ENCODE measurements at places on chromosomes 5 and 9.
A peak's percentile ranks its signal among the peaks of the same experiment; 100 is the strongest.

- no peak overlapping the region for H3K4me3 ChIP-seq
- no peaks in the 10 kb centered on the region for H3K27me3 ChIP-seq
- H3K4me1 ChIP-seq, result no peaks in the 10 kb centered on the region
- H3K36me3 ChIP-seq, result no peaks in the 10 kb centered on the region
Measured at GRCh38 chr5:169356811-169357210, 55.9 kb upstream of the SLIT3 start.

DNA sequence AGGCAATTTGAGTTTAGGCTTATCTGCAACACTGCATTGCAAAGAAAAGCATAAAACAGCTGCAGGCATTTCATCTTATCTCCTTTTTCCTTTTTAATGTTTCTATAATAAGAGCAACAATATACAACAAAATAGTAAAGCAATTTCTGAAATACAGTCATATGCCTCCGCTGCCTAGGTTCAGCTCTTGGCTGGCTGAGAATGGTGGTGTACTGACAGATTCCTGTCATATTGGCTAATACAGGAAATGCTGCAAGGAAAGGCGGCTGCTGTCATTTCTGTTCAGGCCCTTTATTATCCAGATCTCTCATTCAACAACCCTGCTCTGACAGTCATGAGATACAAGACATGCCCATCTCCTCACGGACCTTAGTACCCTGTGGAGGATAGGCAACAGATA, 677.0 kb downstream of the TAF11L14 start:
- no peak for DNase-seq
- no peaks in the 10 kb centered on the region for H3K4me1 ChIP-seq
- no peaks in the 10 kb centered on the region for H3K27me3 ChIP-seq

- no peak overlapping the region for H3K4me3 ChIP-seq
- H3K27me3 ChIP-seq, result no peaks in the 10 kb centered on the region
- no peaks in the 10 kb centered on the region for H3K4me1 ChIP-seq
- DNase-seq, result no peak
- H3K27ac ChIP-seq, result no peak overlapping the region
Measured at GRCh38 chr5:17492770-17493169, 5.3 kb upstream of the TAF11L2 start.

GRCh38 chr9:93669958-93670207, 93.5 kb downstream of the PHF2 start:
- no peaks in the 10 kb centered on the region for H3K36me3 ChIP-seq
- H3K4me1 ChIP-seq, result peaks cover 11% of the 10 kb centered on the region
- no peak overlapping the region for H3K27ac ChIP-seq

- no peak overlapping the region for H3K4me3 ChIP-seq
- no peak overlapping the region for H3K27ac ChIP-seq
- no peaks in the 10 kb centered on the region for H3K27me3 ChIP-seq
- no peaks in the 10 kb centered on the region for H3K36me3 ChIP-seq
- H3K4me1 ChIP-seq, result peaks cover 2% of the 10 kb centered on the region
Measured at GRCh38 chr9:21690561-21690960, 111.9 kb upstream of the MTAP start.

GRCh38 chr5:83227611-83228010, 150.3 kb downstream of the XRCC4 start:
- no peaks in the 10 kb centered on the region for H3K36me3 ChIP-seq
- DNase-seq, result no peak
- no peak overlapping the region for H3K27ac ChIP-seq
- no peaks in the 10 kb centered on the region for H3K27me3 ChIP-seq
- H3K4me3 ChIP-seq, result no peak overlapping the region

GRCh38 chr5:53969176-53969730, 341.1 kb downstream of the ARL15 start:
- no peaks in the 10 kb centered on the region for H3K4me1 ChIP-seq
- H3K27me3 ChIP-seq, result no peaks in the 10 kb centered on the region
- H3K27ac ChIP-seq, result no peak overlapping the region
- no peak overlapping the region for H3K4me3 ChIP-seq
- DNase-seq, result no peak

GRCh38 chr5:166192696-166193095, 2098.7 kb upstream of the WWC1 start:
- no peaks in the 10 kb centered on the region for H3K27me3 ChIP-seq
- H3K4me3 ChIP-seq, result no peak overlapping the region
- no peaks in the 10 kb centered on the region for H3K4me1 ChIP-seq
- H3K36me3 ChIP-seq, result no peaks in the 10 kb centered on the region

- H3K27ac ChIP-seq, result no peak overlapping the region
- DNase-seq, result no peak
Measured at GRCh38 chr9:30075022-30075421, 2309.4 kb upstream of the ACO1 start.

DNA sequence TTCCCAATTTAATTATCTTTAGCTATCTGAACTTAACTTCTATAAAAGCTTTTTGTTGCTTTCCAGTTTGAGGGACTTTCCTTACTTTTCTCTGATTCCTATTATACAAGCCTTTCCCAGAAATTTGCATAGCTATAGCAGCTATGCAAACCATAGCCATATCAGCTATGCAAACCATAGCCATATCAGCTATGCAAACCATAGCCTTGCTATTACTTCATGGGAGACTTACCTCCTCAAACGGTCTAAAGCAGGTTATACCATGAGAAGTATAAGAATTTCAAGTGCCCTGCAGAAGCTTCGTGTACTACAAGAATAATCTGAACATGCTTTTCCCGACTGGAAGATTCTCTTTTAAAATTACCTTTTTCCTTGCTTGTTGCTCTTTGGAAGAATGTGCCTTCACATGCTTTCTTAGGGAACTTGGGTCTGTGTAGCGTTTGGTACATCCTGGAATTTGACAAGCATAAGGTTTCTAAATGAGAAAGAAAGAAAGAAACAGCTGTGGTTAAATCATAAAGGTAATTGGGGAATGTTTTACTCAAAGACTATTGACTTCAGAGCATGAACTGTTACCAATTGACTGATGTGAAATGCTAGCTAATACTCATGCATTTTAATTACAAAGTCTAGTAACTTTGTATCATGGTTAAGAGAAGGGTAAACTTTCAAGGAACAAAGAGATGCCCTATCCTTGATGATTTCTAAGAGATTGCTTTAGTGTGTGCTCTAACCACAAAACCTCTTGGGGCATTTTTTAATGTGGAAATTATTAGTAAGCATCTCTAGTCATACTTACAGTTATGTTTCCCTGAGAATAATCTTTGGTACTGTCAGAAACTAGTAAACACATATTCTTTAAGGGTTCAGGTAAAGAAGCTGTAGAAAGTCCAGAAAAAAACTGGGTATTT, 367.6 kb downstream of the GLIS3 start:
- H3K4me3 ChIP-seq, result no peak overlapping the region
- peaks cover 33% of the 10 kb centered on the region for H3K4me1 ChIP-seq
- no peak overlapping the region for H3K27ac ChIP-seq
- H3K27me3 ChIP-seq, result no peaks in the 10 kb centered on the region
- H3K36me3 ChIP-seq, result peaks cover 22% of the 10 kb centered on the region
- no peak for DNase-seq

- H3K4me1 ChIP-seq, result no peaks in the 10 kb centered on the region
- no peak overlapping the region for H3K4me3 ChIP-seq
- no peak overlapping the region for H3K27ac ChIP-seq
- no peaks in the 10 kb centered on the region for H3K27me3 ChIP-seq
Measured at GRCh38 chr9:6671416-6671815, 25.9 kb upstream of the GLDC start.

- no peaks in the 10 kb centered on the region for H3K4me1 ChIP-seq
- H3K36me3 ChIP-seq, result no peaks in the 10 kb centered on the region
- no peaks in the 10 kb centered on the region for H3K27me3 ChIP-seq
Measured at GRCh38 chr5:9263656-9264055, 282.2 kb downstream of the SEMA5A start.

- H3K4me1 ChIP-seq, result peaks cover 41% of the 10 kb centered on the region
- no peaks in the 10 kb centered on the region for H3K27me3 ChIP-seq
- no peaks in the 10 kb centered on the region for H3K36me3 ChIP-seq
- H3K4me3 ChIP-seq, result no peak overlapping the region
Measured at GRCh38 chr5:54004697-54005096, 305.7 kb downstream of the ARL15 start.

DNA sequence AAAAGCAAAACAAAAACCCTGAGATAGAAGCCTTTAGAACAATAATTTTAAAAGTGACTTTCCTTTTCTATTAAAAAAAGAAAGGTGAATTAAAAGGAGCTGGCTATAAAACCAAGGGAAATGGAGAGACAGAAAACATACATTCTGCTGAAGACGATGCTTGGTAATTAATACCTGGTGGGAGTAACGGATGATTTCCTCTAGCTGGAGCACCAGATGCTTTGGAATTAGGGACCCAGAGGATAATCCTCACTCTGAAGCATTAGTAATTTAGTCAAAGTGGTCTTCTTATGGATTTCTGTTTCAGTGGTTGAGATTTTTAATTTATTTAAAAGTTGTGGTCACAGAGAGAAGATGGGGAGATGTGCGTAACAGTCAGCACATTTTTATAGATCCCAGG, 982.5 kb downstream of the TLE4 start:
- no peaks in the 10 kb centered on the region for H3K27me3 ChIP-seq
- peaks cover 21% of the 10 kb centered on the region for H3K4me1 ChIP-seq
- H3K36me3 ChIP-seq, result no peaks in the 10 kb centered on the region
- H3K4me3 ChIP-seq, result no peak overlapping the region
- no peak for DNase-seq

DNA sequence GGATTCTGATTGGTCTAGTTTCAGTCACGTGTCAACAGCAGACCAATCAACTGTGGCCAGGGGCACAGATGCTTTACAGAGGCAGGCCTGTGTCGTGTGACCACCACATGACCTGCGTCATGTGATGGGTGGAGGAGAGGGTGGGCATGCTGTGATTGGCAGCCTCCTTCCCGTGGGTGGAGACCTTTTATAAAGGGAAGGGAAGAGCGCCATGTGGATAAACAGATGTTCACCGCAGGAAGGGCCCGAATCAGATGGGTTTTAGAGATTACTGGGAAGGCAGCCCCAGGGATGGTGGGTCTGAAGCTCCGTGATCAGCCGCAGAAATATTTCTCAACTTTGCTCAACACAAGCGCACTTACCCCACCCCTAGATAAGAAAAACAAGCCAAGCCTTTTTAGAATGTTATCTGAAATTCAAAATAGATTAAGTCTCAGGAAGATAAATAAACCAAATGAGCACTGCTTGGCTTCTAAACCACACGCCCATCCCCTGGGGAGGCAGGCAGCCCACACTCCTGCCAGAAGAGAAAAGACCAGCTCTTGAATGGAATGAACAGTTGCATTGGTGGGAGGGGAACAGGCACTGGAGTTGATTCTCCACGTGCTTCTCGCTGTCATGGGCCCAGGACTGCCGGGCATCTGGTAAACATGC, 43.6 kb downstream of the ROPN1L start:
- H3K4me1 ChIP-seq, result no peaks in the 10 kb centered on the region
- H3K4me3 ChIP-seq, result no peak overlapping the region
- H3K27ac ChIP-seq, result no peak overlapping the region
- H3K36me3 ChIP-seq, result no peaks in the 10 kb centered on the region
- no peak for DNase-seq
- H3K27me3 ChIP-seq, result no peaks in the 10 kb centered on the region

GRCh38 chr5:142845402-142845921, 75.3 kb downstream of the ARHGAP26 start:
- H3K27ac ChIP-seq, result no peak overlapping the region
- no peak overlapping the region for H3K4me3 ChIP-seq
- H3K27me3 ChIP-seq, result no peaks in the 10 kb centered on the region
- no peaks in the 10 kb centered on the region for H3K36me3 ChIP-seq
- DNase-seq, result no peak

DNA sequence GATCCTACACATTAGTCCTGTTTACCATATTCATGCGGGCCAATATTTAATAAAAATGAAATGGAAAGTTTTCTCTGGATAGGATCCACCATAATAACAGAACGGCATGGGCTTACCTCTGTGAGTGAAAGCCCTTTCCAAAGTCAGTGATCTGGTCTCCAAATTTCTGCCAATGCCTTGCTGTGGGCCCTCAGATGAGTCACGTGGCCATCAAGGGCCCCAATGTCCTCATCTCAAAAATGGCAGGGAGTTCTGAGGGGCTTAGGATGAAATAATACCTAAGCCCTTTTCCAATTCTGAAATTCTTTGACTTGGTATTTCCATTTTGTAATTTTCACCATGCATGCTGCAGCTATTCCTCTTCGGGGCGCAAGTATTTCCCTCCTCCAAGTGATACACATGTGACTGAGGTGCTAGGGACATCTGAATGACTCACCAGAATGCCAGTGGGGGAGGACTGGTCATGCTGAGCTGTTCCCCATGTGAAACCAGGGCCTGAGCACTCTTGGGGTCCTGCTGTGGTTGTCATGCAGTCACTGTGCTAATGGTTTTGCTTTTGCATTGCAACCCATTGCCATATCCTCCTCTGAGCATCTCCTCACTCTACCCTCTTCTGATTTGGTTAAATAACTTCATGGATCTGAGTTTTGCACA, 35.0 kb downstream of the ITK start:
- no peak overlapping the region for H3K27ac ChIP-seq
- no peak overlapping the region for H3K4me3 ChIP-seq
- no peaks in the 10 kb centered on the region for H3K27me3 ChIP-seq
- no peaks in the 10 kb centered on the region for H3K36me3 ChIP-seq
- no peak for DNase-seq
- H3K4me1 ChIP-seq, result no peaks in the 10 kb centered on the region

DNA sequence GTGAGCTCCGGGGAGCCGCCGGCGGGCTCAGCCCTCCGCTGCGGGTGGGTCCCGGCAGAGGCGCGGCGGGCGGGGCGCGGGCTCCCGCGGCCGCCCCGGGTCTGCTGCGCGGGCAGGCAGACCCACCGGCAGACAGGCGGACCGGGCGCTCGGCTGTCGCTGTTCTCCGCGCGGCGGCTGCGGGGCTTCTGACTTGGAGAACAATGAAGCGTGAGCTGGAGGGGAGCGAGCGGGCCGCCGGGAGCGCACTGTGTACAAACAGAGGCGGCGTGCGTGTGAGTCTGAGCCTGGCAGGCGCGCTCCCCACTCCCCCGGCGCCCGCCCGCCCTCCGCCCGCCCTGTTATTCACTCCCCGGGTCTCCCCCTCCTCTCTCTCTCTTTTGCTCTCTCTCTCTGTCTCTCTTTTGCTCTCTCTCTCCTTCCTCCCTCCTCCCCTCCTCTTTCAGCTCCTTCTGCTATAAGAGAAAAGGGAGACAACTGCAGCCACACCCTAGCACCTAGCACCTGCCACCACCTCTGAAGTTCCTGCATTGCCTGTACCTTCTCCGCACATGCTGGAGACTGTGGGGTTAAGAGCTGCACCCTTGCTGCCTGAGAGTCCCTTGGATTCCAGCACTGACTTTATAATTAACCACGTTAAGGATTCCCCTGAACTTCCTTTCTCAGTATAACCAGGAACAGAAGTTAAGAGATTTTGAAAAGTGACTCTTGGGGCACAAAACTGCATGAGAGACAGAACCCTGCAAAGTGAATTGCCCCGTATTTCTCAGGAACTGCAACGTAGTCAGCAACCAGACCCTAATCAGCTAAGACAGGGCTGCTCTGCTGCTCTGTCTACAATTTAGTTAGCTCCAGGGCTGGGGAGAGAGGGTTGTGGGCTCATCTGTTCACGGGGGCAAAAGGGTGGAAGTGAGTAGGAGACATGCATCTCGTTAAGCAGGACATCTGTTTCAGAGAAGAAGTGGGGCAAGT, at the start of gene EDIL3:
TSS of gene EDIL3 (minus strand) at position 277 of the 972 bp plus-strand sequence. CDS start 506 bp downstream, outside the sequence.
- peak within 1 kb of the TSS; percentile 57 for H3K4me3 ChIP-seq
- peaks cover 54% of the 10 kb centered on the region for H3K27me3 ChIP-seq
- H3K27ac ChIP-seq, result no peak within 1 kb of the TSS
- H3K4me1 ChIP-seq, result peaks cover 6% of the 10 kb centered on the region
- DNase-seq, result peak; percentile 91
